ENCODE measurements at places on chromosomes 1 and 21.
A peak's percentile ranks its signal among the peaks of the same experiment; 100 is the strongest.

- no peak for DNase-seq
Measured at GRCh38 chr1:22773981-22774832, 63.6 kb downstream of the EPHB2 start.

DNA sequence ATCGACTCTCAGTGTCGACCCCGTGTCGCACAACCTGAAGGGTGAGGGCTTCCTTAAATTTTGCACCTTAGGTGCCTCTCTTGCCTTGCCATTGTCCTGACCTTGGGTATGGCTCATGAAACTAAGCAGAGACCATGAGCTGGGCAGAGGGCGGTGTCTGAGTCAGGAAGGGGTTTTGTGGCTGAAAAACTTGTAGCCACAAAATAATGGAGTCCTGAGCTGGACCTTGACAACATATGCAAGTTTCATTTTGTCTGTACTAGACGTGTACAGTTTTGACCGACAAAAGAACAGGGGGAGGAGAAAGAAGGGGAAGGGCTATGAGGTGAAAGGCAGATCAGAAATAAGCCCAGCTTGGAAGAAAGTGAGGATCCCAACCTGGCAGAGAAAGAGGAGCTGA, 8.3 kb upstream of the RUNX1 start:
- DNase-seq, result no peak

GRCh38 chr1:166141969-166142368, 24.8 kb downstream of the FAM78B start:
- DNase-seq, result no peak

GRCh38 chr1:113976609-113977278, 2.5 kb upstream of the OLFML3 start:
- peak; percentile 62 for DNase-seq

DNA sequence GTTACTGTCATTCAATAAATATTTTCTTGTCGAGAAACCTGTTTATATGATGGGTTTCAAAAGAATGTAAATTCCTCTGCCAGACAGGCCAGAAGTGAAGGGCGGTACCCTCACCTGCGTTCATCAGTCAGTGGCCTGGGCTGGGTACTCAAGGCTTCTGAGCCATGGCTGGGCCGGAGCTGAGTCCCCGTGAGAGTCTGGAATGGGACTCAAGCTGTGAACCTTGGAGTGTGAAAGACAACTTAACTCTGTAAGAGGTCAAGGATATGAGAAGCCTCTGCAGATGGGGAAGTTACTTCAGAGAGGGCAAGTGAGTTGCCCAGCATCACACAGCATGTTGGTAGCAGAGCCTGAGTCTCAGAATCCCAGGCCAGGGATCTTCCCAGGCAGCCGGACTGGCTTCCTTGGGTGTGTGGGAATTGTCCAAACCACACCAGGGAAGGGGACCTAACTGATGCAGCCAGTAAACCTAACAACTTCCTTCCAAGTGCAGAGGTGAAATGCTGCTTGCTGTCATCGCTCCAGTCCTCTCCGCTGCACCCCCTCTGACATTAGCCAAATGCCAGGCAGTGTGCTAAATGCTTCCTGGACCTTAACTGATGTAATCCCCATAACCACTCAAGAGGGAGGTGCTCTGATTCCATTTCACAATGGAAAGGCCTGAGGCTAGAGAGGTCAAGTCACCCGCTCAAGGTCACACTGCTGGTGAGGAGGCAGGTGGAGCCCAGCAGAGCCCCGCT, 4.8 kb downstream of the DISP3 start:
- DNase-seq, result no peak

- peak; percentile 28 for DNase-seq
Measured at GRCh38 chr1:91864017-91864700, 21.8 kb downstream of the TGFBR3 start.

GRCh38 chr1:31627301-31627929, 9.9 kb downstream of the HCRTR1 start:
- no peak for DNase-seq

GRCh38 chr21:33047231-33047630, 21.5 kb downstream of the OLIG2 start:
- no peak for DNase-seq

DNA sequence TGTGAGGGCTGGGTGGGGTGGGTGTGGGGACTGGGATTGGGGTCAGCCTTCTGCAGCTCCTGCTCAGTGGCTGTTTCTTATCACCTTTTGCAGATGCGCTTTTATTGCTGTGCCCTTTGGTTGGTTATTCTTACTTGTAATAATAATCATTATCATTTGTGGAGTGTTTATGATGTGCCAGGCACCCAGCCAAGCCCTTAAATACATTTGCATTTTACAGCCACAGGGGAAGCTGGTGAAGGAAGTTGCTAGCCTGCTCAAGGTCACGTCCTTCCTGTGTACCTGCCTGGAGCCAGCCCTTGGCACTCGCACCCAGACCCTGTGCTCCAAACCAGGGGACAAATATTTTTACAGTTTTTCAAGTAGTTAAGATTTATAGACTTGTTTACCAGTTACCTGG, 144.0 kb downstream of the PGBD5 start:
- no peak for DNase-seq

- no peak for DNase-seq
Measured at GRCh38 chr1:172600615-172601014, 58.3 kb upstream of the FASLG start.

DNA sequence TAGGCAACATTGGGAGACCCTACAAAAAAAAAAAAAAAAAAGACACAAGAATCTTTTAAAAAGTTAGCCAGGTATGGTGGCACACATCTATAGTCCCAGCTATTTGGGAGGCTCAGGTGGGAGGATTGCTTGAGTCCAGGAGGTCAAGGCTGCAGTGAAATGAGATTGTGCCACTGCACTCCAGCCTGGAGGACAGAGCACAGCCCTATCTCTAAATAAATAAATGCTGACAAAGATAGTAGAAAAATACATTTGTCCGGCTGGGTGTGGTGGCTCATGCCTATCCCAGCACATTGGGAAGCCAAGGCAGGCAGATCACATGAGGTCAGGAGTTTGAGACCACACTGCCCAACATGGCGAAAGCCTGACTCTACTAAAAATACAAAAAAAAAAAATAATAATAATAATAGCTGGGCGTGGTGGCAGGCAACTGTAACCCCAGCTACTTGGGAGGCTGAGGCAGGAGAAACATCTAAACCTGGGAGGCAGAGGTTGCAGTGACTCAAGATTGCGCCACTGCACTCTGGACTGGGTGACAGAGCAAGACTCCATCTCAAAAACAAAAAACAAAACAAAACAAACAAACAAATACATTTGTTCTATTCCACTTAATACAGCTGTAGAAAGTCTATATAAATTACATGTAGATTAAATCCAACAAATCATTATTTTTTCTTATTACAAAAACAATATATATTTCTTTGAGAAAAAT, 48.5 kb downstream of the PHACTR4 start:
- DNase-seq, result no peak

GRCh38 chr1:81781749-81782148, 19.0 kb upstream of the ADGRL2 start:
- DNase-seq, result no peak

All from mesenchymal stem cell (in vitro differentiated cells and primary cell).